ENCODE measurements at places on chromosomes 4 and X.

- no peak for DNase-seq
These were observed 6.2 kb downstream of the TDO2 start for GRCh38 chr4:155909615-155910226.

GRCh38 chr4:80948995-80949394, 81.5 kb upstream of the BMP3 start:
- DNase-seq: no peak

DNA sequence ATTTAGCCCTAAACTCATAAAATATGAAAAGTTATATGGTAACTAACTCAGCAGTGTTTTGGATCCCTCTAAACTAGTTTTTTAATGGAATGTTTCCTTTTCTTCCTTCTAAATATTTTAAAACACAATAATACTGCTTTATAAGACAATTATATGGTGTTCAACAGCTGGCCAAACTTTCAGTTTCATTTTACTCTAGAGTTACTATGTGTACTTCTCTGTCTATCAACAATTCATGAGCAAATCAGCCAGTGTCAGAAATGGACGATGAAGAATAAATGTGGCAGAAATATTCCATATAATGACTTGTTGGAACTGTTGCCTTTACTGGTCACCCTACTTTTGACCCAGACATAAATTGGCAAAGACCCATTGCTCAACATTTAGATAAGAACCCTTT, 64.8 kb upstream of the CXXC4 start:
- DNase-seq: no peak

DNA sequence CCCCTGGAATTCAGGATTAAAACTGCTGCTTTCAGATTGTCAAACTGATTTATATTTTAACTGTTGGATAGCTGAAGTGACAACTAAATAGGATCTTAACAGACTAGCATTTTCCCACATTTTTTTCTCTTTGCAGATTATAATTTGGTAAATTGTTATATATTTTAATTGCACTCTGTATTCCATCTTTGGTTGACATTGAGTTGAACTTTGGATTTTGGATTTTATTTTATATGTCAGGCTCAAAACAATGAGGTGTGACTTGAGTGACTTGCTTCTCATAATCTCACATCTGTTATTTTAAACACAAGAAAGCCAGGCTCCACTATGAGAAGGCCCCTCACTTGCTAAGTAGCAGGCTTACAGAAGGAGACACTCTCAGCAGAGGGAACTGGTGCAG, 38.1 kb downstream of the NAA11 start:
- no peak for DNase-seq

DNA sequence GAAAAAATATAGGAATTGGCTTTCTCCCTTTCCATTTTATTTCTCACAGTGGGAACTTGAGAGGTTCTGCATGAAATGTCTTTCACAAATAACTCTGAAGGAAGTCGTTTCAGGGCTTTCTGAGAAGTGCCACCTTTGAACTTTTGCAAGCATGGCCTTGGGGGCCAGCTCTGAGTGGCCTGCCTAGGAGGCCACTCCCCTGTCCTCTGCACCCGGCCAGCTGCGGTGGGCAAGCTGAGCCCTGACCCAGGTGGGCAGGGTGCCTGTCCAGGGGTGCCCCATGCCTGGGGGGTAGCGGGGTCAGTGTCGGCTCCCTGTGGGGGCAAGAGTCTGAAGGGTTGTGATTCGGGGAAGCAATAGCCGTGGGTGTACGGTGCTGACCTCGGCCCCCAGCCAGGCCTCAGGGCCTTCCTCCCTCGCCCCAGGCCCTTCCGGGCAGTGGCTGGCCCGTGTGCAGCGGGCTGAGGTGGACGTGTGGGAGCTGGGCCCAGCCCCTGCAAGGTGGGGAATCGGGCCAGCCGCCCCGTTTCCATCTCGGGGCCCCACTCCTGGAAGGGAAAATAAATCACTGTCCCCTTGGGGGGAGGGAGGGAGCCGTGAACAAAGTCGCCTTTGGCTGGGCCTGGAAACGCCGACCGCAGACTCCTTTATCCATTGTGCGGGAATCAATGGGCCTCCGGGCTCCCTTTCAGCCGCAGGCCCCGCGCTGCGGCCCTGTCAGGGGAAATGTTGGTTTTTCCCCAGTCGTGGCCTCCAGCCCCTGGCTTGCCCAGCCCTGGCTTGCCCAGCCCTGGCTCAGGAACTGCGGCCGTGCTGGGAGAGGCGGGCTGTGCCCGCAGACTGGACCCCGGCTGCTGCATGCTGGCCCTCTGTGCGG, 3.1 kb downstream of the FGFRL1 start:
- no peak for DNase-seq

DNA sequence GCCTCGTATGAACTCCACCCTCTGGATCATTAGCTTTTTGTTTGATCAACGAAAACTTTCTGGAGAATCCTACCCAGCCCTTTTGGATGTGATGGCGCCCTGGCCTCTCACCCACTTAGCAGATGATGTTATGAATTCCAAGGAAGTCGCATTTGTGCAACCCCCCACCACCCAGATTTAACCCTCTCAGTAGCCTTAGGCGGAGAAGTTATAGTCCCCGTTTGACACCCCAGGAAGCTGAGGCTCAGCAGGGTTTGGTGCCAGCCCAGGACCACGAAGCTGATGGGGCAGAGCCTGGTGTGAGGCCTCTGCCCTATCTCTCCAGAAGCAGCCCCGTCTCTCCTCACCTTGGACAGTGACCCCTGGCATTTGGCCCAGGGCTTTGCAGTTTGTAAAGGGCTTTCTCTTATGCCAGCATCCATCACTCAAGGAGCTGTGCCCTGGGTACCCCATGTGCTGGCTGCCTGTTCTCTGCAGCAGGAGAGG, 1.0 kb downstream of the WFS1 start:
- DNase-seq: no peak

- DNase-seq: peak; percentile 88
These were observed 29.5 kb downstream of the FHDC1 start for GRCh38 chr4:152965611-152966010.

DNA sequence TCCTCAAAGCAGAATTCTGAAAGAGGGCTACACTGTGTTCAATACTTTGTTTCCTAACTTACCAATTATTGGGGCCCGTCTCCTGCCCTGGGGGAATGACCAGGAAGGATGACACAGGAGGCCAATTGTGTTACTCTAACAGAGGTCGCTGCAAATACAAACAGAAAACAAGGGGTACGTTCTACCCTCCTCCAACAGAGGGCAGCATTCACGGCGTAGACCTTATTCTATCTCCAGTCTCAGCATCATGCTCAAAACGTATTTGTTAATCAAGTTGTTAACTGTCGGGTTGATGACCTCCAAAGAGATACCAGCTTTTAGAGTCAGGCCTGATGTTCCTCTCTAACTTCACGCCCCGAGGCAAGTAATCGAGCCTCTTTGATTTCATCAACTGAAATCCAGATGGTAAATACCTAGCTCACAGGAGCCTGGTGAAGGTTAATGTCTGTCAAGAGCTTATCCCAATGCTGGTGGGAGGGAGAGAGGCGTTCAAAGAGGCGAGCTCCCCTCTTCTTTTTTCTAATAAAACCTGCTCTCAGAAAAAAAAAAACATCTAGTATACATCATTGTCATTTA, 181.0 kb upstream of the KCNIP4 start:
- peak; percentile 39 for DNase-seq

GRCh38 chrX:10415306-10416001, 204.9 kb downstream of the MID1 start:
- DNase-seq: no peak

DNA sequence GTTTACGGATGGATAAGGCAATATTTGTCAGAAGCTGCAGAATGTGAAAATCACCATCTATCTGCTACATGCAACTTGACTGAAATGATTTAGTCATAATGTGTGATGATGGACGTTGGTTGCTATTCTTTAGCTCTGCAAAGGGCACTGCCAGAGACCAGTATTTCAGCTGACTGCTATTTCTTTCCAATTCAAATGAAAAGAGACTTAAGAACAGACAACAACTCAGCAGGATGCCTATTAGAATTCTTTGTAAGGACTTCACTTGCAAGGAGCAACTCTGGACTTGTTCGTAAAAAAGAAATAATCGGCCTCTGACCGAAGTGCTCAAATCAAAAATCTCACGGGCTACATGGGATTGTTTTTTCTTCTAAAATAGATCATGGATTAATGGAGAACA, 262.7 kb downstream of the DHX15 start:
- DNase-seq: no peak

DNA sequence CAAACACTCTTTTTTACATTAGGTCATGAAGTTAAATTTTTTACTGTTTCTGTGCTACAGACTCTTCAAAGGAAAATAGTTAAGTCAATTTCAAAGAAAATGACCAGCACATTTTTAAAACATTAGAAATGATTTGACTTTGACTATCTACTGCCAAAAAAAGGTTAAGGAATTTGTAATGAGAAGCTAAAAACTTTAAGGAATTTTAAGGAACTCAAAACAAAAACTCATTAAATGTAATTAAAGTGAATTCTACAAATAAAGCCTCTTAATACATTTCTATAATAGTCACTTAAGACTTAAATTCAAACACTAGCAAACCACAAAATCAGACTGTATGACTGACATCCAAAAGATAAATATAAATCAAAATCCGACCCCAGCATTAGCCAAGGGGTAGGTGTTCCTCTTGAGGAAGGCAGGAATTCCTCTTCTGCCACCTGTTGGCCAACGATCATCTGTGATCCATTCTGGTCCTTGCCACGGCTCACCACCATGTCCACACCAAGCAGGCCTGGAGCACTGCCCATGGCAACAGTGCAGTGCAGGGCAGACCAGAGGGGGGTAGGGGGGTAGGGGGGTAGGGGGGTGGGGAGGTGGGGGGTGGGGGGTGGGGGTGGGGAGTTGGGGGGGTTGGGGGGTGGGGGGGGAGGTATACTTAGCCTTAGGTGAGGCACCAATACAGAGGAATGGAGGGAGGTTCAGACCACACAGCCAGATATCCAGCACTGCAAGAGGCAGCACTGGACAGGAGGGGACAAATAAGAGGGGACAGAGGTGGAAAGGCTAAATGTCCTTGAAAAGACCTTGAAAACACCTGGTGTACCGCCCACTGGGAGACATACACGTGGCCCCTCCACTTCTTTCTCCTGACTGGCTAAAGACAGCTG, 287.4 kb downstream of the CHIC1 start:
- DNase-seq: peak; percentile 34

DNA sequence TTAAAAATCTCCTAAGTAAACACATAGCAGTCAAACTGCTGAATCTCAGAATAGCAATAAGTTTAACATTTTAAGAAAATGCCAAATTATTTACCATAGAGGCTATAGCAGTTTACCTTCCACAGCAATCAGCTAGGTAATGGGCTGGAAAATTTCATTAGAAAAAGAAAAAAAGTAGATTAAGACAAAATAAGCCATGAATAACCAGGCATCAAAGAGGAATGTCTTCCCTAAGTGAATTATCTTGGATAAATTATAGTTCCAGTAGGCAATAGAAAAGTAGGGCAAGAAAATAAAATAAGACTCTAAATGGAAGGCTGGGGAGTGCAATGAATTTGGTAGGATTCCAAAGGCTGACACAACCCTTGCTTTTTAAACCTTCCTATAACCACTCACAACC, 722.8 kb downstream of the TRAM1L1 start:
- no peak for DNase-seq

DNA sequence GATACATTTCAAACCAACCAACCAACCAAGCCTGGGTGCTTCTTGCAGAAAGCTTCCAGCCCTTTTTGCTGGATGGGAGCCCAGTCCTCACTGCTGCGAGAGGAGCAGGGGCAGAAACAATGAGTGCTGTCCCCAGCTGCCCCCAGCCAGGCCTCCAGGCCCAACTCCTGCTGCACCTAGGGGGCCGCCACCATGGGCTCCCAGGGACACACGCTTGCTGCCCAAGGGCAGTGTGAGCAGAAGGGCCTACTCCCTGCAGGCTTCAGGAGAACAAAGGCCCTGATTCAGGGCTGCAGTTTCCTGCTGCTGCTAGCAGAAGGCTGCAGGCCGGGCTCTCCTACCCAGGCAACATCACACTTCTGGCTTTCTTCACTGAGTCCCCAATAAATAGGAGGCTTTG, 37.7 kb upstream of the ENPP6 start:
- DNase-seq: no peak

DNA sequence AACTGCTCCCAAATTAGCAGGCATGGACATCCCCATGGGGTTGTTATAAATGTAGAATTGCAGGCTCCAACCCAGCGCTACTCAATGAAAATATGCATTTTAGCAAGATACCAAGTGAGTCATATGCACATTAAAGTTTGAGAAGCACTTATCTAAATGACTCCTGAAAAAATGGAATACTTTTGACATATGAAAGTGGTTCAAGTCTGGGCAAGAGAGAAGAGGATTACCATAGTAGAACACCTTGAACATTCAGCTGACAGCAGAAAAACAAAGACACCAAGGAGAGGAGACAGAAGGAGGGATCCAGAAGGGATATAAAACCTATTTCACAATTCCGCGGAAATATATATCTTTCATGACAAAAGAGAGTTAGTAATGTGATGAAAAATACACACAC, 63.2 kb upstream of the CT83 start:
- DNase-seq: no peak

DNA sequence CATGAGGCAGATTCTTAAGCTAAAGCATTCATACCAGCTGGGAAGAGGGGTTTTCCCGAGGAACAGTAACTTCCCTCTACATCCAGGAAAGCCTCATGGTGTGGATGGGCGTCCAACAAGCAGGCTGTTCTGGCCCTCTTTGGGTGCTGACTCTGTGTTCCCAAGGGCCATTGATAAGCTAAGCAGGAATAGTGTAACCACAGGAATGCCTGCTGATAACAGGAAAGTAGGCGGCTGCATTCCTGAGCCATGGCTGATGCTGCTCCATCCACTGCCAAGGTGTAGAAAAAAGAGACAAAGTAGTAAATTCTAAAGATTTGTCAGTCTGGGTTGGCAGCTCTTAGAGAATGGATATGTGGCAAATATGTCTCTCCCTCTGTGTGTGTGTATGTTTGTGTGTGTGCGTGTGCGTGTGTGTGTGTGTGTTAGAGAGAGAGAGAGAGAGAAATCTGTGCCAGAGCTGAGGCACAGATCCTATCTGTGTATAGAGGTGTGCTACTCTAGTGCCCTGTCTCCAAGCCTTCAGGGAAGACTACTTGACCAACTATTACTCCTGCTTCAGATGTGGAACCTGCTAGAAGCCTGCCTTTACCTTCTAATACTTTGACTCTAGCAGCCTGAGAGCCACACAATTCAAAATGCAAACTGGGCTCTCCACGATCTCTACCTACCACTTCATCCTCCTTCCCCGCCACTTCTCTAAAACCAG, 353.1 kb upstream of the NR3C2 start:
- no peak for DNase-seq

Measured in NCI-H526 (cell line).